ENCODE measurements at places on chromosomes 2 and 18. TPM values are rescaled to one million over a fixed set of nuclear protein-coding genes. Genes with fewer than 3 reads are reported as not detected.

Gene NT5C1B
- not detected for total RNA-seq

GRCh38 chr18:3722649-3723433, 272.9 kb downstream of the TGIF1 start:
- H3K4me3 ChIP-seq, result no peak overlapping the region
- DNase-seq, result no peak

DNA sequence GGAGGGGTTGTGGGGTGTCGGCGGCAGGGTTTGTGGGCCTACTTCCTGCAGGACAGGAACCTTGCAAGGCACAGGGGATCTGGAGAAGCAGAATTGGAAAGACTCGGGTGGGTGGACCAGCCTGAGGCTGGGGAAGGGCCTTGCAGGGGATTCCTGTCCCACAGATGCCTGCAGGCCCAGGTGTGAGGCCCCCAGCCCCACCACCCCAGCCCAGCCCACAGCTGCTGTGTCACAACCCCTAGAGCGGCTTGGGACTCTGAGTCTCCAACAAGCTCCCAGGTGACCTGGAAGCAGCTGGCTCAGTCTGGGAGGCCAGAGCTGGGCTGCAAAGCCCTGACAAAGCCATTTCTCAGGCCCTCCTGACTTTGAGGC, 93.1 kb downstream of the ZFP36L2 start:
- DNase-seq, result peak; percentile 39
- H3K27me3 ChIP-seq, result no peaks in the 10 kb centered on the region
- H3K36me3 ChIP-seq, result peaks cover 34% of the 10 kb centered on the region
- peaks cover 96% of the 10 kb centered on the region for H3K4me1 ChIP-seq
- H3K27ac ChIP-seq, result peak overlapping the region; percentile 100
- peak overlapping the region; percentile 59 for H3K4me3 ChIP-seq

Gene GAREM1
- total RNA-seq, result not detected

Gene CYB5A
- 31.3 TPM for total RNA-seq

Gene VWC2L
- total RNA-seq, result not detected

GRCh38 chr2:47265158-47265557, 110.0 kb upstream of the STPG4 start:
- H3K4me3 ChIP-seq, result no peak overlapping the region
- no peak for DNase-seq
- no peaks in the 10 kb centered on the region for H3K36me3 ChIP-seq
- no peaks in the 10 kb centered on the region for H3K4me1 ChIP-seq
- H3K27ac ChIP-seq, result no peak overlapping the region

GRCh38 chr2:32061973-32062861, 1.1 kb upstream of the SPAST start:
- peaks cover 22% of the 10 kb centered on the region for H3K4me1 ChIP-seq
- DNase-seq, result peak; percentile 25
- H3K27ac ChIP-seq, result no peak overlapping the region

DNA sequence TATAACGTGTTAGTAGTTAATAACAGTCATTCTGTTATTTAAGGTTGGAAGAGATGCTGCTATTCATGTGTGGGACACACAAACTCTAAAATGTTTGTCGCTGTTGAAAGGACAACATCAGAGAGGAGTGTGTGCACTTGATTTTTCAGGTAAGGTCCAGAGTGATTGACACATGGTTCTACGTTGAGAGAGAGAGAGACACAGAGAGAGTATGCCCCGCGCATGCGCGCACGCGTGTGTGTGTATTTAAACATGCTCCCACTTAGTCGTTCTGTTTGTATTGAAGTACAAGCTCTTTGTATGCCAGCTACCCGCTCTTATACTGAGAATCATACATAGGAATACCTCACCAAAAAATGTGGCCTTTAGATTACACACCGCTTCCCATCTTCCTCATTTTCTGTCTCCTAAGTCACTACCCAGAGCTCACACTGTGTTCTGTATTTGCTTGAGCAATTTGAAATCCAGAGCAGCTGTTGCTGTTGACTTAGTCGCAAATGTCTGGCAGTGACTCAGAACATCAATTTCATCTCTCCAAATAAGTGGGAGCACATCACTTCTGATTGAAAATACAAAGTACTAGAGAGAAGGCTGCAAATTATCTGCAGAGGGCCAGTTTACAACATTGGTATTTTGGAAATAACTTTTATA, 148.1 kb downstream of the EML6 start:
- peaks cover 13% of the 10 kb centered on the region for H3K4me1 ChIP-seq
- no peak for DNase-seq
- no peak overlapping the region for H3K27ac ChIP-seq

GRCh38 chr2:25252291-25253152, 84.1 kb upstream of the POMC start:
- peak; percentile 68 for DNase-seq
- H3K4me3 ChIP-seq, result peak overlapping the region; percentile 78
- H3K36me3 ChIP-seq, result peaks cover 40% of the 10 kb centered on the region
- no peaks in the 10 kb centered on the region for H3K27me3 ChIP-seq
- H3K27ac ChIP-seq, result peak overlapping the region; percentile 80

- no peak overlapping the region for H3K4me3 ChIP-seq
- no peaks in the 10 kb centered on the region for H3K36me3 ChIP-seq
- H3K4me1 ChIP-seq, result peaks cover 10% of the 10 kb centered on the region
- no peaks in the 10 kb centered on the region for H3K27me3 ChIP-seq
- no peak for DNase-seq
Observed at GRCh38 chr2:147365622-147366021, 479.2 kb upstream of the ACVR2A start.

DNA sequence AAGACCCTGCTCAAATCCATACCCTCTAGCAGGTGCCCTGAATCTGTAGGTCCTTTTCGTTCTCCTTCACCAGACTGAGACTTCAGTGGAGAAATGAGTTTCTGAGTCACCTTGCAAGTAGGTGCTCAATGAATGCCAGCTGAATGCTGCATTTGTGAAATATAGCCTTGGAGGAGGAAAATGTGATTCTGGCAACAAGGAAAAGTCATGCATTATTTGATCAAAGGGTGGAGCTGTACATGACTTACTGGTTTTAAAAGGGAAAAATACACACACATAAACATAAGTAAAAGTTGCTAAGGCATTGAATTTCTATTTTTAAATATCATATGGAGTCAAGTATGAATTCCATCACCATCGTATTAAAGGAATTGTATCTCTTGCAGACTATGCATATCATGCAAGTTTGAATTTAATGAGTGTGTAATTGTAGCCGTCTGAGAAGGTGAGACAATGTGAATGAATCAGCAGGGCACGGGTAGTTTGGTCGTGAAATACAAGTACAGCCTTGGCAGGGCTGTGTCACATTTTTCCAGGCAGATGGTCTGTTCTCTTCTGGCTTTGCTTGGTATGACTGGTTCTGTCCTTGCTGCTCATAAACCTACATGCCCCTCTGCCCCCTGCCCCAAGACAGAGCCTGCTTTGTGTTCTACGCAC, 160.8 kb downstream of the COL6A3 start:
- H3K36me3 ChIP-seq, result no peaks in the 10 kb centered on the region
- peaks cover 7% of the 10 kb centered on the region for H3K27me3 ChIP-seq
- H3K27ac ChIP-seq, result no peak overlapping the region
- no peak for DNase-seq

Gene GRB14
- total RNA-seq, result not detected

DNA sequence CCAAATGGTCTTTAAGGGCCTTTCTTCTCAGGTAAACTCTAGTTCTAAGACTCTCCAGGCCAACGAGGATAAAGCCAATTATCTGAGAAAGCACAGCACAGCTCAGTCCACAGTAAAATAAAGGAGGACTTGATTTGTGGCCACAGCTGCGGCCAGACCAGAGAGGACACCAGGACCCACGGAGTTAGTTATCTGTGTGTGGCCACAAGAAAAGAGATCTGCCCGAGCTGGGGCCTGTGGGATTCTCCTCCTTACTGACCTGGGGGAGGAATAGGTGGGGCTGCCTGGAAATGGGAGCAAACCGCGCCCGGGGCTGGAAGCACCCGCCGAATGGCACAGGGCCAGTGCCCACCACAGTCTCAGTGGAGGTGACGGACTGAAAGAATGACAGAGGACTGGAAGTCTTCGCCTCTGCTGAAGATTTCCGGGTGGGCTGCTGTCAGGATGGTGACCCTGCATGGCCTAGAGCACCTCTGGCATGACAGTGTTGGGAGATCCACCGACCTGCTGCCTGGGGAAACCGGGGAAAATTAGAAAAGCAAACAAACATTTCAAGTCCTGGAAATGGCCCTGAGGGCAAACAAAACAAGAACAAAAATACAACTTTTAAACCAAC, 13.3 kb downstream of the PROC start:
- no peak overlapping the region for H3K27ac ChIP-seq
- H3K4me1 ChIP-seq, result no peaks in the 10 kb centered on the region
- H3K36me3 ChIP-seq, result no peaks in the 10 kb centered on the region

- peak overlapping the region; percentile 91 for H3K4me3 ChIP-seq
- no peak for DNase-seq
- peak overlapping the region; percentile 80 for H3K27ac ChIP-seq
- H3K4me1 ChIP-seq, result peaks cover 50% of the 10 kb centered on the region
- H3K27me3 ChIP-seq, result no peaks in the 10 kb centered on the region
- H3K36me3 ChIP-seq, result peaks cover 33% of the 10 kb centered on the region
Observed at GRCh38 chr18:79987566-79987965, 797 bp downstream of the TXNL4A start.

GRCh38 chr2:186941853-186942252, 92.9 kb upstream of the ZSWIM2 start:
- DNase-seq, result no peak
- H3K27me3 ChIP-seq, result no peaks in the 10 kb centered on the region
- no peak overlapping the region for H3K27ac ChIP-seq

DNA sequence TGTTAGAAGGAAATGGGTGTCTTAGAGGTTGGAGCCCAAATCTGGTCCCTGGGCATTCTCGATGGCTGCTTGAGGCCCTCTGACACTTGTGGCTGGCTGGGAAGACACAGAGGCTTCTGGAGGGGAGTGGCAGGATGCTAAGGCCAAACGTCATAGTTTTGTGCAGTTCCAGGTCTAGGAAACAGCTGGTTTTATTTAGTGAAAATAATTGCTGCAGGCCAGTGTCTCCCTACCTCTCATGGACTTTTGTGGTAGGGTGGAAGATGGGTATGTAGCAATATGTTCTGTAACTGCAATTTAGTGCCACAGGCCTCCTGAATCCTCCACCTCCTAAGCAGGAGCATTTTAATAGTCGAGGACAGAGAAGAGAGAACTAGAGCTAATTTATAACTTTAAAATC, 32.2 kb upstream of the SPRED2 start:
- H3K27me3 ChIP-seq, result peaks cover 25% of the 10 kb centered on the region
- no peak overlapping the region for H3K27ac ChIP-seq
- DNase-seq, result no peak
- no peaks in the 10 kb centered on the region for H3K36me3 ChIP-seq
- H3K4me3 ChIP-seq, result no peak overlapping the region
- H3K4me1 ChIP-seq, result no peaks in the 10 kb centered on the region

Gene DOCK10
- 343 TPM for total RNA-seq

Gene ARHGAP15
- 154 TPM for total RNA-seq

- DNase-seq, result no peak
- no peak overlapping the region for H3K27ac ChIP-seq
- H3K36me3 ChIP-seq, result no peaks in the 10 kb centered on the region
- peaks cover 5% of the 10 kb centered on the region for H3K4me1 ChIP-seq
- H3K4me3 ChIP-seq, result no peak overlapping the region
- no peaks in the 10 kb centered on the region for H3K27me3 ChIP-seq
Observed at GRCh38 chr2:237568121-237568660, 1.8 kb downstream of the PRLH start.

DNA sequence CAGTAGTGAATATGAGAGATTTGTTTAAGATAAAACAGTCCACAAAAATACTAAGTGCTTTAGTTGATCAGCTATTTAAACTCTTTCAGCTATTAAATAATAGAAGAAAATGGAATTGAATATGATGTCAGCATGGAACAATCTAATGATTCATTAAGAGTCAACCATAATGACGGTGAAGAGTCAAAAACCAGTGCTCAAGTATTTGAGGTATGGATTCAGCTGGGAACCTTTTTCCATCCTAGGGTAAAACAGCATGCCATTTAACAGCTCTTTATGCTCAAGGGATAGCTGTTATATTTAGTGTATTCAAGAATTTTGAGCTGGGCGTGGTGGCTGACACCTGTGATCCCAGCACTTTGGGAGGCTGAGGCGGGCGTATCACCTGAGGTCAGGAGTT, 29.7 kb downstream of the CARF start:
- peaks cover 27% of the 10 kb centered on the region for H3K36me3 ChIP-seq
- H3K4me3 ChIP-seq, result no peak overlapping the region
- no peak for DNase-seq
- no peak overlapping the region for H3K27ac ChIP-seq

- no peaks in the 10 kb centered on the region for H3K27me3 ChIP-seq
- H3K4me3 ChIP-seq, result peak overlapping the region; percentile 54
- DNase-seq, result no peak
- peaks cover 40% of the 10 kb centered on the region for H3K4me1 ChIP-seq
- peak overlapping the region; percentile 75 for H3K27ac ChIP-seq
Observed at GRCh38 chr18:23539911-23540525, 36.7 kb downstream of the RMC1 start.

DNA sequence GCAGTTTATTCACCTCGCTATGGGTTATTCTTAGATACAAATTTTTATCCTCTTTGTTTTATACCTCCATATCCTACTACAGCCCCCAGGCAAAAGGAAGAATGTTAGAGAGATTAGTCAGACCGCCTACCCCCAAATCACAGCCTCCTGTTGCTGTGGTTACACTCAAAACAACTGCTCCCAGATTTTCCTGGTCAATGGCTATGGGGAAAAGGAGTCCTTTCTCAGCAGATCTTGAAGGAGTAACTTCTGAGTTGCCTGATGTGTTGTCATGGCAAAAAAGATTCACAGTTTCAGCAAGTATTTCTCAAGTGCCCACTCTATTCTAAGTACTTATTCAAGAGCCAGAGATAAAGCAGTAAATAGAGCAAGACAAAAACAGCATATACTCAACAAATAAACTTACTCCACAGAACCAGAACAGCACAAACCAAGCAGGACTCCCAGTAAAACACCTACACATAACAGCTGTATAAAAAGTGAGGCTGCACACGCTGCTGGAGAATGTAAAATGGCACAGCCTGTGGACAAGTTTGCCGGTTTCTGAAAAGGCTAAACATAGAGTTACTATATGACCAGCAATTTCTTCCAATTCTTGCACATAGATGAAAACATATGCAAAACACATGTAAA, 104.8 kb downstream of the NOL10 start:
- peaks cover 2% of the 10 kb centered on the region for H3K4me1 ChIP-seq
- H3K4me3 ChIP-seq, result no peak overlapping the region
- H3K36me3 ChIP-seq, result peaks cover 26% of the 10 kb centered on the region

GRCh38 chr2:200930947-200931626, 32.4 kb downstream of the ORC2 start:
- no peak overlapping the region for H3K4me3 ChIP-seq
- no peaks in the 10 kb centered on the region for H3K27me3 ChIP-seq
- DNase-seq, result no peak
- H3K36me3 ChIP-seq, result peaks cover 35% of the 10 kb centered on the region
- H3K4me1 ChIP-seq, result no peaks in the 10 kb centered on the region

DNA sequence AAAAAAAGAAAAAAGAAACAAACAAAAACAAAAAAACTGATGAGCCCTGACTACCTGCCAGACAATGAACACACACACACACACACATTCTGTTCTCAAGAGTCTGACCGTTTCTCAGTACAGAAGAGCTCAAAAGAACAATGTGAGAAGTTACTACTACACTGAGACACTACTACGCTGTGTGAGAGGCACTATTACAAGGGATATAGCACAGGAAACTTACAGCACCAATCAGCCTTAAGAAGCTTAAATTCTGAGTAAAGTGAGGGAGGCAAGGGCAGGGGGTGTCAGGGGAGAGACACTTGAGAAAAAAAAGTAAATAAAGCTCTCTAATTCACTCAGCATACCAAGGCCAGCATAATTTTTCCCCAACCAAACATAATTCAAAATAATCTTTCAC, 32.5 kb downstream of the WDR33 start:
- H3K27ac ChIP-seq, result no peak overlapping the region
- H3K27me3 ChIP-seq, result no peaks in the 10 kb centered on the region
- peaks cover 6% of the 10 kb centered on the region for H3K4me1 ChIP-seq
- peaks cover 30% of the 10 kb centered on the region for H3K36me3 ChIP-seq
- no peak for DNase-seq
- no peak overlapping the region for H3K4me3 ChIP-seq

Gene ABCG8
- total RNA-seq, result not detected
